ENCODE measurements at places on chromosomes 7 and 10.

- peak; percentile 7 for DNase-seq
Measured at GRCh38 chr10:90604636-90605035, 253.2 kb downstream of the HTR7 start.

DNA sequence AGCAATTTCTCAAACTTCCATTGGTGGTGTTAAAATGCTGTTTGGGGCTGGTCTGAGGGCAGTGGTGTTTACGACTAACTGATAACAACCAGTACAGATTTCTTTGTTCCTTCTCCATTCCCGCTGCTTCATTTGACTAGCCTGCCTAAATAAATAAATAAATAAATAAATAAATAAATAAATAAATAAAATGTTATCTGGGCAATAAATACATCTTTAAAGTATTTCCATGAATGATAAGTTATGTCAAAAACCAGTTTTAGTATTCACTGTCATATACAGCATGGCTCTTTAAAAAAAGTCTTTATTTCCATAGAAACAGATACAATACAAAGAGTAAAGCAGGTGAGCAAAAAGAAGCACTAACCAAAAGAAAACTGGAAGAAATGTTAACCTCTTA is 81.3 kb downstream of the ATE1 start:
- no peak for DNase-seq

- DNase-seq = peak; percentile 100
Measured at GRCh38 chr7:130356121-130356875, 11.7 kb downstream of the CPA5 start.

DNA sequence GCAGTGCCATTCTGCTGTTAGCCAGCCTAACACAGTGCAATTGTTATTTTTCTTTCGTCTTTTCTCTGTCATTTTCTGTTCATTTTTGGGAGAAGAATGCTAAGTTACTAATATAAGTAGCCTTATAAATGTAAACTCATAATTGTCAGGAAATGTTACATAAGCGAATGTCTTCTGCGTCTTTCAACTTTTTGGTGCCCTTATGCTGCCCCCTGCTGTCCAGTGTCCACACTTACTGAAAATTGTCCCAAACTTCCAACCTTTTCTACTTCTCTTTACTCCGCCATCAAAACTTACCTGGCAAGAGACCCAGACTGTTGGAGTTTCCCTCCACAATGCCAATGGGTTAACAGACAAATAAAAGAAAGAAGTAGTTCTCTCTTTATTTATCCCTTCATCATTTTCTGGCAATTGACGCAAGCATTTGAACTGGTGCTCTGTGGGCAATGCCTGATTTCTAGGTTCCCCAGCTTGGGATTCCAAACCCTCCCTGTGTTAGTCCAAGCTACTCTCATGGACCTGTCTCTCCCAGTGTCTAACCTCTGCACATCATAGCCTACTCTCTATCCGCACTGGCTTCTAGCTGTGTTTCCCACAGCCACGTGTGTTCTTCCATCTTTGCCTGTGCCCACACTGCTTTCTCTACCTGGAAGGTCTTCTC is 21.0 kb upstream of the EPC1 start:
- DNase-seq = peak; percentile 61

DNA sequence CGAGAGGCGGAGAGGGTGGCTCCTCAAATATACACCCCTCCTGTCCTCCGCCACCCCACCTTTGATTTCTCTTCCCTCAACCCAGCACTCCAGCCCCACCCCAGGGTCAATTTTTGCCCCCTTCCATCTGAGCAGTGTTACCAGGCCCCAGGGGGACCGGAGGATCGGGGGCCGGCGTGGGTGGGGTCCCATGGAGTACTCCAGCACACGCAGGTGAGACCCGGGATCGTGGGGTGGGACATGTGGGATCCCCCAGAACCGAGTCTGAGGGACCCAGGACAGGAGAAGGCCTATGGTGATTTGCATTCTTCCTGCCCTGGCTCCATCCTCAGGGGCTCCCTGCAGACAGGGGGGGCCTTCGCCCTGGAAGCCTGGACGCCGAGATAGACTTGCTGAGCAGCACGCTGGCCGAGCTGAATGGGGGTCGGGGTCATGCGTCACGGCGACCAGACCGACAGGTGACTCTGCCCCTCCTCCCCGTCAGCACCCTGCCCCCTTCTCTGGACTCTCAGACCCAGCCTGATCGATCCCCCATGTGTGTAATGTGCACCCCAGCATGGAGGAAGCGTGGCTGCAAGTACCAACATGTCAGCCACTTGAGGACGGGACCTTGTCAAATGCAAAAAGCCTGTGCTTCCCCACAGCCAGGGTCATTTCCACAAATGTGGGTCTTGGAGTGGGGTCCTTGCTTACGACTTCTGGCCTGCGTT is 744 bp downstream of the TRIP6 start:
- no peak for DNase-seq

GRCh38 chr10:99689461-99689860 is 30.2 kb downstream of the ENTPD7 start:
- no peak for DNase-seq

DNA sequence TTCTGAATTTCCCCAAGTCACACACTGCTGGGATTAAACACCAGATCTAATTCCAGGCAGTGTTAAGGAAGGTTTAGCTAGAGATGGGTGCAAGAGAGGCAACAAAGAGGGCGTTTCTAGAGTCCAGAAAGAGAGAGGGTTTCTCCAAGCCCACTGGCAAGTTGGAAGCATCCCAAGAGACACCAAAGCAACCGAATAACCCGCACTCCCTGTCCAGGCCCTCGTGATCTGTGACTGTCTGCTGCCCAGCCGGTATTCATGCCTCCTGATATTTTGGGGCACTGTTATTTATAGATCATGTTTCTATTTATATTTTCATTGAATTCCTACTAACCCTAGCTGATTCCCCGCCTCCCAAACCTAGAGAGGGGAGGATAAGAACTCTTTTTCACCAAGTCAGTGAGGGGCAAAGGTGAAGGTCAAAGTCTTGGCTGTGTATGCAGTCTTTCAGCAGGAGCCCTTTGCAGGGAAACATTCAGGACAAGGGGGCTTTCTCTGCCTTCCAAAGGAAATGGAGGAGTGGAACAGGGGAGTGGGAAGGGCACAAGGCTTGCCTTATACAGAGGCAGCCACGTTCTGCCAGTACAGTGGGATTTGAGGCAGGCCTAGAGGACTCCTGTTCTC is 103.6 kb downstream of the SH3PXD2A start:
- no peak for DNase-seq
